Activated CD4-positive, alpha-beta T cell treated with anti-CD3 and anti-CD28 coated beads, Interleukin-2, amount 50 U/mL, for 16 hours (primary cell): ENCODE measurements at places on chromosomes 13 and 19.

GRCh38 chr13:34308725-34309124 is 490.8 kb downstream of the RFC3 start:
- no peak for DNase-seq

- no peak for DNase-seq
Measured at GRCh38 chr13:45046445-45046844, 57.1 kb downstream of the GPALPP1 start.

DNA sequence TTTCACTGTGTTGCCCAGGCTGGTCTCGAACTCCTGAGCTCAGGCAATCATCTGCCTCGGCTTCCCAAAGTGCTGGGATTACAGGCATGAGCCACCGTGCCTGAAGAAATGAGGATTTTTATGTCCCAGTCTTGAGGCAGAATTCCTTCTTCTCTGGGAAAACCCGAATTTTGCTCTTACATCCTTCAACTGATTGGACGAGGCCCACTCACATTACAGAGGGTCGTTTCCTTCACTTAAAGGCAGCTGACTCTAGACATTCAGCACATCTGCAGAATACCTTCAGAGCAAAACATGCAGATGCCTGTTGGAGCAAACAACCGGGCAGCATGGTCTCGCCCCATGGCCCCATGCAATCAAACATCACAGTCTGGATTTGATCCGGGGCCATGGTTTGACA is 36.3 kb upstream of the NFIC start:
- no peak for DNase-seq

DNA sequence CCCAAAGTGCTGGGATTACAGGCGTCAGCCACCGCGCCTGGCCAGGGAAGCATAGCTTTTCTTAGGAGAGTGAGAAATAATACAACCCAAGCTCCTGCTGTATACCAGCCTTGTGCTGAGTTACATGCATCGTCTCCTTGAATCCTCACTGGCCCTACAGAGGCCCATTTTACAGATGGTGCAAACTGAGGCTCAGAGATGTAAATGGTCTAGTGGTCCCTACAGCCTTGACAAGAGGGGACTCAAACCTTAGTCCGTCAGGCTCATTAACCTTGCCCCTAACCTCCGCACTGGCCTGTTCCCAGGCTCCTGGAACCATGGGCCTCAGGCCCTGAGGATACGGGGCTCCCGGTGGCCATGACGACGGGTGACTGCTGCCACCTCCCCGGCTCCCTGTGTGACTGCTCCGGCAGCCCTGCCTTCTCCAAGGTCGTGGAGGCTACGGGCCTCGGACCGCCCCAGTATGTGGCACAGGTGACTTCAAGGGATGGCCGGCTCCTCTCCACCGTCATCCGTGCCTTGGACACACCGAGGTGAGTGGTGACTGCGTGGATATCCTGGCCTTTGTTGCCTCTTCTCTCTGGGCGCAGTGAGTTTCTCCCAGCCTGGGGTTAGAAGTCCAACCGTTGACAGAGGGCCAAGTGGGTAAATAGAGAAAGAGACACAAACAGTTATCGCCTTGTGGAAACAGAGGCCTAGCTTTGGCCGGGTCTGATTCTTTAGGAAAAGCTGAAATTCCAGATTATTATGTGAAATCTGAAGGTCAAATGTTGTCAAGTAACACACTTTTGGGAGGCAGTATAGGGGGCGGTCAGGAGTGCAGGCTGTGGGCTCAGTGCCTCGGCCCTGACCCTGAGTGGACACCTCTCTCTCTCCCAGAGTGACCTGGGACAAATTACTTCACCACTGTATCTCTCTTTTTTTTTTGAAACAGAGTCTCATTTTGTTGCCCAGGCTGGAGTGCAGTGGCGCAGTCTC is 8.7 kb downstream of the MARCHF2 start:
- no peak for DNase-seq

DNA sequence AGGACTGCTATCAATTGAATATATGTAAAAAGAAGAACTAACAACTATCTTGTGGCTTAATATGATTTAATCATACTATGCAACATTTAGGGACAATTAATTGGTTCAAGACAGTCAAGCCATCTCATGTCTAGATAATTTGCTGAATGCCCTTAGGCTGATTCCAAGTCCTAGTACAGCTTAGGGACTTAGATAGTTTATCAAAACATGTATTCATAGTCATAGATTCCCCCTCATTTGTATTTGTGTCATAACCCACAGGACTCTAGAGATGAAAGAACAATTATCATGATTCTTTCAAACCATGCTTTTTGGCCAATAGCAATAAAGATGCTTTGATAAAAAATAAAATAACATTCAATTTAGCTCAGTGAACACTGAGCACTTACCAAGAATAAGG is 607.6 kb downstream of the SLITRK1 start:
- no peak for DNase-seq

- no peak for DNase-seq
Measured at GRCh38 chr13:110628477-110628793, 13.1 kb downstream of the NAXD start.

DNA sequence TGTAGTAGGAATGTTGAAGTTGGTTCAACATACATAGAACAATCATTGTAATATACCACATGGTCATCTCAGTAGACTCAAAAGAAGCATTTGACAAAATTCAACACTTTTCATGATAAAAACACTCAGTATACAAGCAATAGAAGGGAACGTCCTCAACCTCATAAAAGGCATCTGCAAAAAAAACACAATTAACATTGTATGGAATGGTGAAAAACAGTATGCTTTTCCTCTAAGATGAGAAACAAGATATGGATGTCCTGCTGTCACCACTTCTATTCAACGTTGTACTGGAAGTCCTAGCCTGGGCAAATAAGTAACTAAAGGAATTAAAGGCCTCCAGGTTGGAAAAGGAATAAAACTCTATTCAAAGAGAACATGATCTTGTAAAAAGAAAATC is 54.5 kb downstream of the FNDC3A start:
- DNase-seq = no peak

GRCh38 chr13:20940083-20940482 is 37.5 kb upstream of the XPO4 start:
- DNase-seq = no peak

- DNase-seq = peak; percentile 51
Measured at GRCh38 chr13:50713523-50714248, 129.8 kb downstream of the DLEU7 start.

GRCh38 chr13:27052551-27053208 is 118.9 kb downstream of the USP12 start:
- no peak for DNase-seq

GRCh38 chr19:8085598-8086408 is 33.2 kb downstream of the CCL25 start:
- DNase-seq = no peak

DNA sequence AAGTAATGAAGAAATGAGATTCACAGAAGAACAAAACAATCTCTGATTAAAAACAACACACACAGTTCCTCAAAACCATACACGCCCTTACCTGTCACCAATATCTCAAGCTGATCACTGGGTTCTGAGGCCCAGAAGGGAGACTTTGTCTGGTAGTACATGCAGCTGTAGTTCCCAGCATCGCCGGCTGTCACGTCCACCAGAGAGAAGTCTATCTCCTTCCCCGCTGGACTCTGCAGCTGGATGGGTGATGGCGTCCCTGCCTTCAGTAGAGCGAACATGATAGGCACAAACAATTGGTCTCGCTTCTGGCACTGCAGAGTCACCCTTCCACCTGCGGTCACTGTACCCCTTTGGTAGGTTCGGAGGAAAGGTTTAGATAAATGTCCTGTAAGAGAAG is 7.3 kb downstream of the TARM1 start:
- no peak for DNase-seq

DNA sequence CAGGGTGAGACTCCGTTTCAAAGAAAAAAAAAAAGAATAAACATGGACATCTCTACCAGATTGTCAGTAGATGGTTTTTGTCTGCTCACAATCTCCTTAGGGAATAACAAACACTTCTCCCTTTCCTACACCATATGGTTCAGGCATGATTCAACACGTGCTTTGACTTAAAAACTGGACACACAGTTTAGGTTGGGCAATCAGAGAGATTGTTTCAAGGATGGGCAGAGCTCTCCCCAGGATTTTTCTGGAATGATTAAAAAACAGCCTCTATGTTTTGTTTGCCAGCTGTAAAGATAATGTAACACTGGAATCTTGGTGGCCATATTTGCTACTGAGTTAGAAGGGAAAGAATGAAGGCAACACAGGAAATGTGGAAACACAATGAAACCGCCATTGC is 150.1 kb upstream of the TSC22D1 start:
- no peak for DNase-seq

- peak; percentile 46 for DNase-seq
Measured at GRCh38 chr13:27619728-27620376, 477 bp downstream of the LNX2 start.

DNA sequence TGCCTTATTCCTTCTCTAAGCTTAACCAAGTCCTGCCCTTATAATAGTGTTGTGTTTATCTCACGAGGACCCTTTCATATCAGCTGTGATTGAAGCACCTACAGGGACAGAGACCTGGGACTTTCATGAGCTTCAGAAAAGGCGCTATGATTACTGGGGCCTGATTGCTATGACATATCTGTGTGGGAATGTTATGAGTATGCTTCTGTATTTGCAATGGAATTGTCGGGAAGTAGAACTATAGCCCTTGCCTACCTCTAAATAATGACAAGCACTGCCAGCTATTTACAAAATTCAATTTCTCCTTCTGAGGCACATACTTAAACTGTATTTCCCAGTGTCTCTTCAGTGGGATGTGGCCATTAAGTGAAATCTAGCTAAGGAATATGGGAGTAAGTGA is 191.5 kb downstream of the LHFPL6 start:
- no peak for DNase-seq

- DNase-seq = no peak
Measured at GRCh38 chr19:47824396-47824795, 2.7 kb downstream of the CRX start.

DNA sequence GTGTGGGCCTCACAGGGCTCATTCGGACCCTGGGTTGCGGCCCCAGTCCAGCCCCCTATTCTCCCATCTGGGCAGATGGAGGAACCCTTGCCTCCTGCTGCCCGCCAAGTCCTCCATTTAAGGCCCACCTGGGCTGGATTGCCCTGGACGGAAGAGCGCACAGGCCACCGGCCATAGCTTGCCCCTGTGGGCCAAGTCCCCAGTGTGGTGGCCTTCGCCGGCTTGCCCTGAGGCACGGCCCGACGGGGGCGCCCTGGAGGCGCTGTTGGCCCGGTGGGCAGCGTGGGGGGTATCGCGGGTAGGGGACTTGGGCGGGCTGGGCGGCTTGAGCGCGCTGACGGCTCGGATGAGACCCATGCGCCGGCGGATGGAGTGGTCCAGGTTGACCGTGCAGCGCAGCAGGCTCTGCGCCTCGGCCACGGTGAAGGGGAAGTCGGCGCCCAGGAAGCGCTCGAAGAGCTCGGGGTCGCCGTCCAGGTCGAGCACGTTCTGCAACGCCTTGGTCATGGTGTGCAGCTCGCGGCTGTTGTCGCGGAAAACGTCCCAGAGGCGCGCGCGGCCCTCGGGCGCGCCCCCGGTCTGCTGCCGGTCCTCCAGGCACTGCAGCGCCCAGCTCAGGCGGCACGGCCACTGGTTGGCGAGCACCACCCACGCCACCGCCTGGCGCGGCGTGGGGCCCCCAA is 8.8 kb downstream of the NKPD1 start:
- DNase-seq = no peak

- DNase-seq = no peak
Measured at GRCh38 chr19:51098365-51099046, 9.7 kb downstream of the CTU1 start.

DNA sequence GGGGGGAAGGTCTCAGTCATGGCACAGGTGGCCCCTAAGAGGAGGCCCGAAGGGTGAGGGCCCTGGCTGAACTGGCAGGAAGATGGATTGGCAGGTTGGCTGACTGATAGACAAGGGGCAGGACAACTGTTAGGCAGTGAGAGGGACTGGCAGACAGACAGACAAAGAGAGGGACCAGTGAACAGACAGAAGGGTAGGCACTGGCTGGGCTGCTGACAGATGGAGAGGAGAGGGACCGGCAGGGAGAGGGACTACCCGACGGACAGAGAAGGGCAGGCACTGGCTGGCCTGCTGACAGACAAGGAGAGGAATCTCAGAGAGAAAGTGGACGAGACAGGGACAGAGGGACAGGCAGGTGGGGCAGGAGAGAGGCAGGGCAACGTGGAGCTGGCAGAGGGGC is 31.8 kb upstream of the EHD2 start:
- DNase-seq = no peak
